ENCODE measurements at places on chromosomes 6 and 20.

DNA sequence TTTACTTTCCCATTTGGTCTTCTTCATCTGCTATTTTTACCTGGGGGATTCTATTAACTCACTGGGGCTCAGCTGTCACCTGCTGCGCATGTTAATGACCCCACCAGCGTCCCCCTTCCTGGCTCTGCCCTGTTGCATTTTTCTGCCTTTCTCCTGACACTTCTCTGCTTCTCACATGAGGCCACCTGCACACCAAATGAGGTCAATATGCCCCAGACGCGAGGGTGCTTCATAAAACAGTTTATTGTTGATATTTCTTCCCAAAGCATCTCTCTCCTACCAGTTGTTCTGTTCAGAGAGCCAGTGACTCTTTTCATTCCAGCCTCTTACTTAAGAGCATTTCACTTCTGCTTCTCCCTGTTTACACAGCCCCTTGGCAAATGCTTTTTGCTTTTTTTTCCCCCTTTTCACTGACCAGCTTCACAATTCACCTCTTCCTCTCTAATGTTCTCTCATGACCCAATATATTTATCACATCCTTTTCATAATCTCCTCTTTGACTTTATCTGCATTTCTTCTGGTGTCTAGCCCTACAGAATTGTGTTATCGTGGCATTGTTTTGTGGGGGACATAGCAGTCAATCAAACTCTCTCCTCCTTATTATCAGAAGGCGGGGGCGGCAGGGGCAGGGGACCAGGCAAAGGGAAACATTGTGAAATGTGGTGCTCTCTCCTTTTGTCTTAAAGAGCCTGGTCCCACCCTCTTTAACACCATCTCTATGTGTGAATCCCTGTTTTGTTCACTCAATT is 545.8 kb upstream of the CITED2 start:
- no peak for DNase-seq

GRCh38 chr6:91299544-91300491 is 712.9 kb upstream of the MAP3K7 start:
- peak; percentile 15 for DNase-seq

DNA sequence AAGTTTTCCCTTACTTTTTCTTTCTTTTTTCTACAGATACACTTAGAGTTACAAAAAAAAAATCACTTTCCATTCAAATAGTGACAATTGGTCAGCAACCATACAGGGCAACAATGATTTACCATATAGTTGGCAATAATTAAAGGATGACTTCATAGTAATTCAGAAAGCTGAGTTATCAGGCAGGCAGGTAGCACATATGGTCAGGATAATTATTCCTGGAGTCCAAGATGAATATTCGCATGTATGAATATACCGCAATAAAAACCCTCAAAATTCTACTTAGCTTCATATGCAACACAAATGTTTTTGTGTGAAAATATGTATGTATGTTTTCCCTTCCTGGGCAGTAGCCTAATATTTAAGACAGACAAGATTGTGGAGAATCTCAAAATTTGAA is 34.5 kb downstream of the COL19A1 start:
- no peak for DNase-seq

- no peak for DNase-seq
These were observed 949.9 kb upstream of the FLRT3 start for GRCh38 chr20:15287329-15287728.

- DNase-seq: no peak
These were observed 5.5 kb upstream of the SALL4 start for GRCh38 chr20:51807720-51808250.

- DNase-seq: no peak
These were observed 58.2 kb downstream of the DCBLD1 start for GRCh38 chr6:117540670-117541069.

- DNase-seq: no peak
These were observed 5.3 kb downstream of the APMAP start for GRCh38 chr20:24987244-24987643.

GRCh38 chr20:48674461-48674860 is 153.3 kb downstream of the PREX1 start:
- DNase-seq: no peak

GRCh38 chr6:31915756-31916155 is 11.8 kb upstream of the C2 start:
- DNase-seq: no peak

GRCh38 chr6:87738000-87738399 is 36.0 kb upstream of the AKIRIN2 start:
- DNase-seq: no peak

DNA sequence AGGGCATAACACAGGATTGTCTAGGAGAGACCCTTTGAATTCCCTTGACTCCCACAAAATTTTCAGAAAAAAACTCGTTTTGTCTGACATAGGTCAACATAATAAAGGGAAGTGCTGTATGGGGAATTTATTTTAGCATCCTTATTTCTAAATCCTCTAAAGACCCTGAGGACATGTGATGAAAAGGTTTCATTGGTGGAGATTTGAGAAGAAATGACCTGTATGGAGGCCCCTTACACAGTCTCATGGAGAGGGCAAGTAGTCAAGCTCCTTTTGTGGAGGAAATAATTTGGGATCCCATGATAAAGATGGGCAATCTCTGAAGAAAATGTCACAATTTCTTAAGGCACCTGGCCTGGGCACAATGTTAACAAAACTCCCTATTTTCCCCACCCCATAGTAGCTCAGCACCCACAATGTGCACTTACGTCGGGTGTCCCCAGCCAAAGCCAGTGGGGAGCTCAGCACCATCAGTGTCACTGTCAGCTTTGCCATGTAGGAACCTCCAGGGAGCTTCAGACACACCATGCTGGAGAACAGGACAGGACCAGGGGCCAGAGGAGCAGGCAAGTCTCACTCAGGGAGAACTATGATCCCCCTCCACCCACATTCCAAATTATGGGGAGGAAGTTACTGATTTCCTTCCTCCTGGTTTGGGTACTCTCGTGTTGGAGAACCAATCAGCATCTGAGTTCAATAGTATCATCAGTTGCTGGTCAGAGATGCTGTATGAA is at the start of gene HLA-DRB5:
HLA-DRB5 (minus strand) TSS at position 591 of the 734 bp plus-strand sequence; CDS start at position 528, 63 bp downstream.
- DNase-seq: no peak

GRCh38 chr6:123030282-123030681 is 34.2 kb downstream of the CLVS2 start:
- DNase-seq: no peak

DNA sequence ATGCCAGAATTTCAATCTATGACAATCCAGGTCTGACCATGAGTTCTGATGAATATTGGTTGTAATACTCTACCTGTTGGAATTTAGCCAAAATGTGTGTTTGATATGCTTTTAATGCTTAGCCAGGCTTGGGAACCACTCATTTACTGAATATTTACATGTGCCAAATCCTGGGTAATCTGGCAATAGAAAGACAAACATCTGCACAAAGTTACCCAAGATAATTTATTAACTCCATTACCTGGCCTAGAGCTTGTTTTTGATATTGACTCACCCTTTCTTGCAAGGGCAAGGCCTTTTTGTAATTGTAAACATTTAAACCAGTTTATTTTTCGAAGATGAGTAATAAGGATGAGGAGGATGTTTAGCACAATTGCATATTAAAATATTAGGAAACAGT is 13.5 kb upstream of the CD2AP start:
- DNase-seq: no peak

DNA sequence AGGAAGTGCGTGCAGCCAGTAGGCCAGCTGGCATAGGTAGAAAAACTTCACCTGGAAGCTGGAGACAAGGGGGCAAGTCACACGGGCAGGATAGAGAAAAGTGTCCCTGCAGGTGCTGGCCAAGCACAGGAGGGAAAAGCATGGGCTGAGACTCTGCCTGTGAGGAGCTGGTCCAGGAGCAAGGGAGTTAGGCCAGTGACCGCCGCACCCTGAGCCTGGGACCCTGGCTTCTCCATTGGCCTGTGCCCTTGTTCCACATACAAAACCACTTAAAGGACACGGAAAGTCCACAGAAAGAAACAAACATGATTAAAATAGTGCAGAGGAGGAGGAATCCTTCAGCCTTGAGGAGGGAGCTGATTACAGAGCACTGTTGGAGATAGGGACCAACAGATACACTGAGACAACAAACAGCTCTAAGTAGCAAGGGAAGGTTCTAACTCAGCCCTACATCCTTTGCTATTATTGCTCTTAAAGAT is 68.6 kb downstream of the TRAM2 start:
- no peak for DNase-seq

DNA sequence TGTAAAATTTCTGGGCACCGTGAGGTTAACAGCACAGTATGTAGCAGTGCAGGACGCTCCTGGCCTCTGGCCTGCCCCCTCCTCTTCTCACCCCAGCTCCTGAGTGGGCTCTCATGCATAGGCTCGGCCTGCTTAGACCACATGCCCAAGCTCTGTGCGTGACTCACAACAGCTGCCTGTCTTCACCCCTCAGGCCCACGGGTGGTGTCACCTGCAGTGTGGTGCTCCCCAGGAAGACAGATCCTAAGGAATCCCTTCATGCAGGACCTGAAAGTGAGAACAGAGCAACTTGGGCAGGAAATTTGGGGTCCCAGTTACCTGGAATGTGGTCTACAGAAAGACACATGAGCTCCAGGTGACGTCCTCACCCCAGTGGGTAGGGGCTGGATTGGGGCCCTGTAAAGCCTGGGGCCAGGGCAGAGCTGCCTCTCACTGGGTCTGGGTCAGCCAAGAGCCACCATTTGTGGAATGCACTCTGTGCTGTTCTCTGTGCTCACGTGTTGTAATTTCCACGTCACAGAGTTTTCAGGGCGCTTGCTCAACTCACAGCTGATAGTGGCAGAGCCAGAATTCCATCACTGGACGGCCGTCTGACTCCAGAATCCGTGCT is 37.0 kb upstream of the PXDC1 start:
- no peak for DNase-seq

GRCh38 chr20:50247196-50248094 is 56.8 kb downstream of the CEBPB start:
- no peak for DNase-seq

GRCh38 chr6:42509765-42510164 is 54.1 kb upstream of the UBR2 start:
- DNase-seq: no peak

DNA sequence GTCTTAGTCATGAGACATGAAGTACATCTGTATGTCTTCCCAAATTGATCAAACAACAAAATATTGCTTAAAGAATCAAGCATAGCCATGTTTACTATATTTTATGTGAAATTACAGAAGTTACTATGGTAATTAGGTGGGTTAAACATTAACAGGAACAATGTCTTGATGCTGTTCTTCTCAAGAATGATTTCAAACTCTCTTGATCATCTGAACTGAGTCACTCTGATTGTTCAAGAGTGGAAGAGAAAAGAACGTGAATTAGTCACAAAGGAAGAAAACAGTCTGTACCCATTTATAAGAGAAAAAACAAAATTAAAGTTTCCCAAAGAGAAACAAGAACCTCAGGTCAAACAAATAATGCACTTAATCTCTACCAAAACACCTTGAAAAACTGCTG is 62.2 kb upstream of the NUP153 start:
- no peak for DNase-seq

GRCh38 chr20:6115221-6115895 is 7.5 kb downstream of the FERMT1 start:
- no peak for DNase-seq

DNA sequence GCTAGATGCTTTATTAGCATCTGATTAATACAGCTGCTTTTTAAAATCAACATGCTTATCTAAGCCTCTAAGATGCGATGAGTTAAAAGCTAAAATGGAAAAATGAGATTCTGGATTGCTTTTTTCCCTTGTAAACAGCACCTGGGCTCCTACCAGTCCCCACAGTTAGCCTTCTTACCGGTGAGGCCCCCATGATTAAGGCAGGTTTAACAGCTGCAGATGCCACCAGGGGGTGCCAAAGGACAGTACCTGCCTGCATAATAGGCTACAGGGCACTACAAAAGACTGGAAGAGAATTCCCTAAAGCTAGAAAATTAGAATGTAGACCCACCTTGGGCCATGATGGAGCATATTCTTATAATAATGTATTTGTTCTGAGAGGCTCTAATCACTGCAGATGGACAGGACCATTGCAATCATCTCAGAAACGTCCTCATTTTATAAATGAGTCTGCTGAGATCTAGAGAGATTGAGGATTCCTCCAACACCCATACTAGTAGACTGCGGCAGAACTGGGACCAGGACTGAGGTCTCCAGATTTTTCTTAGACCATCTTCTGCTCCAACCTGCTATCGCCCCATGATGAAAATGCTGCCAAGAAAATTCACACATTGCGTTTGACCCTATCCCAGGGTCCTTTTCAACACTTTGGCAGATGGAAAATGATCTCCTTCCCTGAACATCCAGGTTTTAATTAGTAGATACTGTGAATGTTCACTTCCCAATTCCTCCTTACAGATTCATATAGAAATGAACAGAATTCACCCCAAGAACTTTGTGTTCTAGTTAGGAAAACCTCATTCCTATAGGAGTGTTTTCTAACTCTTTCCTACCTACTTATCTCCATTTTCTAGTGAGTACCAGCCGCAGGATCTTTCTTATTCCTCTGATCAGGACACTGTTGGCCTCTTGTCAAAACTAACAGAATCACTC is 148.8 kb downstream of the RPS12 start:
- DNase-seq: peak; percentile 0

GRCh38 chr6:108736002-108736361 is 112.2 kb upstream of the ARMC2 start:
- DNase-seq: no peak

GRCh38 chr6:41527721-41528408 is 18.3 kb upstream of the FOXP4 start:
- DNase-seq: peak; percentile 77

DNA sequence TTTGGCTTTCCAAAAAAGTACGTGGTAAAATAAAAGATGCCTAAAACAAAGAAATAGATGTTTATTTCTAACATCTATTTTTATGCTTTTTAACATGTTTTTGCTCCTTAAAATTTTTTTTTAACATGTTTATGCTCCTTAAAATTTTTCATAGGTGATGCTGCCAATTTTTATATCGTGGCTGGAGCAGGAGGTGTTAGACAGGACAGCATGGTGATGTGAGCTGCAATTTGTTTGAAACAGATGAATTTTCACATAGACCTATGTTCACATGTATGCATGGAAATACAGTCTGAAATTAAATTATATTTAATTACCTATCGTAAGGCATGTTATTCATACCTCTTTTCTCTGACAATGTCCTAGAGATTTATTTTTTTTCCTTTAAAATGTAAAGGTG is 784.8 kb downstream of the EPHA7 start:
- DNase-seq: no peak

GRCh38 chr6:159952289-159953005 is 16.4 kb upstream of the IGF2R start:
- DNase-seq: no peak

DNA sequence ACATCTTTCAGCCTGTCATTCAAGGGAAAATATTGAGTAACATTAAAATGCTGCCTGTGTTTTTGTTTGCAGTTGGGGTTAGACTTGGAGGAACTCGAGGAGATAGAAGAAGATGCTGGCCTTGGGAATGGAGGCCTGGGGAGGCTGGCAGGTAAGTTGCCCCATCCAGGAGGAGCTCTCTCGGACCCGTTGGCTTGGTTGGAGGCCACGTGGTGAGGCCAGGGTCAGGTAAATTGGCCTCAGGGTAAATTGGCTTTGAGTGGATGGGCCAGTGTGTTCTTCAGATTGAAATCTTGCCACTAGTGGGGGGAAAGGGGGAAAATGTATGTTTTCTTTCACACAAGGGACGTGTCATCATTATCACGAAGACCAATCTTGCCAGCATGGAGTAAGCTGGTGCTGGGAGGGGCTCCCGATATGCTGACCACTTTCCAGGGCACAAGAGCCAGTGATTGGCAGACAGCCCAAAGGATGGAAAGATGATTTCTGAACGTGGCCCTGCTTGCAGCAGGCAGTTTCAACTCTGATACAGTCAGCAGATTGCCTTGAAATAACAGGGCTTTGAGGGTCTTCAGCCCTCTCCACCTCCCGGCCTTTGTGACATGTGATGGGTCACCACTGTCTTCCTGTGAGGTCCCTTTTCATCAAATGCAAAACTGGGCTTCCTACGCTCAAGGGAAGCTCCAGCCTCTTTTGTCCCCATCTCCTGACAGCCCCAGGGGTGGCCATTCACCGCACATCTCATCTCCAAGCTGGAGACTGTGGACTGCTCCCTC is 21.4 kb downstream of the PYGB start:
- DNase-seq: no peak
